ENCODE measurements at places on chromosomes 1 and 21.
A peak's percentile ranks its signal among the peaks of the same experiment; 100 is the strongest.

DNA sequence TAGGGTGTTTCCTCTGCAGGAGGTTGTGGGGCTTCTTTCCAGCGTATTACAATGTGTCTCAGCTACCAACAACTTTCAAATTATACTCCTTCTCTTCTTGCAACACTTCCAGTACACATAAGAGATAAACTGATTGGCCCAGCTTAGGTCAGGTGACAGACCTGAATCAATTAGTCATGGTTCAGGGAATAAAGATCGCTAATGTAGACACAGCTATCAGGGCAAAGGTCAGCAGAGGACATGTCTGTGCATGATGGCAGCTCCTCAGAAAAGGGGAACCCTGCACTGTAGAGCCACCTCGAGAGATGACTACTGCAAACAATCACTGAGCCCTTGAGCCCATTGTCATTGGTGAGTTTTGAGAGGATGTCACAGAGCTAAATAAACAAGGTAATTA is 36.8 kb upstream of the PKN2 start:
- peak; percentile 11 for DNase-seq

GRCh38 chr1:38832370-38832734 is 27.2 kb downstream of the RRAGC start:
- no peak for DNase-seq

GRCh38 chr1:31828341-31828740 is 12.5 kb upstream of the SPOCD1 start:
- DNase-seq = no peak

DNA sequence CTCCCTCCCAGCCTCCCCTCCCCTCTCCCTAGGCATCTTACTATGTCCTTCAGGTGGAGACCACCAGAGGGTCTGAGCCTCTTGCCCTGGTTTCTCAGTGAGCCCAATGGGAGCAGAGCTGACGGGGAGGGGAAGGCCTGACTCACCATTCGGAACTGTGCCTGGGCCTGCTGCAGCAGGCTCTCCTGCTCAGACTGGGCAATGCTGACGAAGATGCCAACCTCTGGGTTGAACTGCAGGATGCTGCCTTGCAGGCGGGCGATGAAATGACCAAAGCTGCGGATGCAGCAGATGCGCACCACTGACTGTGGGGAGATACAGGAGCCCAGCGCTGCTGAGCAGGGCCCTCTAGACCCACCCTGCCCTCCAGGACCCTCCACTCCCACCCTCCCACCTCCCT is 11.0 kb upstream of the PAQR6 start:
- no peak for DNase-seq

DNA sequence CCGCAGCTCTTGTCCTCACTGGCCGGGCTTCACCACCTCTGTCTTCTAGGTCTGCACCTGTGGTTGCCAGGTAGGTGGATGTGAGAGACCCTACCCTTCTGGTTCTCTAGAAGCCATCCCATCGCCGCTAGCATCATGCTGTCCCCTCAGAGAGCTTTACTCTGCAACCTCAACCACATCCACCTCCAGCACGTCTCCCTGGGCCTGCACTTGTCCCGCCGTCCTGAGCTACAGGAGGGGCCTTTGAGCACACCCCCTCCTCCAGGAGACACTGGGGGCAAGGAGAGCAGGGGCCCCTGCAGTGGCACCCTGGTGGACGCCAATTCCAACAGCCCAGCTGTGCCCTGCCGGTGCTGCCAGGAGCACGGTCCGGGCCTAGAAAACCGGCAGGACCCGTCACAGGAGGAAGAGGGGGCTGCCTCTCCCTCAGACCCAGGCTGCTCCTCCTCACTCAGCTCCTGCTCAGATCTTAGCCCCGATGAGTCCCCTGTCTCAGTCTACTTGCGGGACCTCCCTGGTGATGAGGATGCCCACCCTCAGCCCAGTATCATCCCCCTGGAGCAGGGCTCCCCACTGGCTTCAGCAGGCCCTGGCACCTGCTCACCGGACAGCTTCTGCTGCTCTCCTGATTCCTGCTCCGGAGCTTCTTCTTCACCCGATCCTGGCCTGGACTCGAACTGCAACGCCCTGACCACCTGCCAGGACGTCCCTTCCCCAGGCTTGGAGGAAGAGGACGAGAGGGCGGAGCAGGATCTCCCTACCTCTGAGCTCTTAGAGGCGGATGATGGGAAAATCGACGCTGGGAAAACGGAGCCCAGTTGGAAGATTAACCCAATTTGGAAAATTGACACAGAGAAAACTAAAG is 1.2 kb downstream of the RUSC1 start:
- peak; percentile 37 for DNase-seq

DNA sequence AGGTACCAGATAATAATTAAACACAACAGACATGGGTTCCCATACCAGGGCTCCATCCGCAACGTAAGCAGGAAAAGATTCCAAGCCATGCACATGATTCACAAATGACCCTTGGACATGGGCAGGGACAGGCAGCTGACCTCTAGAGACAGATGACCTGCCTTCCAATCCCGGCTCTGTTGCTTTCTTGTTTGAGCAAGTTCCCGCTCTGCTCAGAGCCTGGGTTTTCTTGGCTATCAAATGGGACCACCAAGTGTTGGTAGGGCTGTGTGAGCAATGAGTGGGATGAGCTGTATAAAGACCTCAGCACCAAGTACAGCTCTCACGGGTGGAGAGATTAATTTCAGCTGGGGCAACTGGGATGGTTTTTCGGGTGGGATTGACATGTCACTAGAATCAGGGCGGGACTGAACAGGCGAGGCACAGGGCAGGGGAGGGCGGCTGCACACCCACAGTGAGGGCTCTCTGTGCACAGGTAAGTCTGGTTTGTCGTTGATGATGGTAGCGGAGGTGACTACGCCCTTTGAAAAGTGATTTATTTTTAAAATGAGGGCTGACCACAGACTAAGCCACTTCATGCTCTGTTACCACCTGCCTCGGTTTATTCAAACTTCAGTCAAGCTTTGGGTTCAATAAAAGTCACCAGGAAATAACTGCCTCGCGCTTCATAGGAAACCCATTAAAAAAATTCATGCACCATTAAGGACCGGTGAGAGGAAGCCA is 57.5 kb upstream of the IFFO2 start:
- no peak for DNase-seq

DNA sequence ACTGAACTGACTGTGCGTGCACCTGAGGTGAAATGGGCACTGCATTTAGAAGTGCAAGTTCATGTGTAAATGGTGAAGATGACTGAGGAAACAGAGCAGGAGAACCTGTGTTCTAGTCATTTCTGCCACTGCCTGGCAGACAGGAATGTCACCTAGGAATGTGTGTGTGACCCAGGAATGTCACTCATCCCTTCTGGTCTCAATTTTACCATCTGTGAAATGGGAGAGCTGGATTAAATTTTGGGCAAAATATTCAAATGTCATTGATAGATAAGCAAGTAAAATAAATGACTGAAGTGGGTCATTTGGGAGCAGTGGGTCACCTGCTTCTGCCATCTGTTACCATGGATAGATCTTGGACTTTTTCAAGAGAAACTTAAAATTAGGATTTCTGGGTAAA is 42.2 kb downstream of the SLC35F3 start:
- DNase-seq = no peak

DNA sequence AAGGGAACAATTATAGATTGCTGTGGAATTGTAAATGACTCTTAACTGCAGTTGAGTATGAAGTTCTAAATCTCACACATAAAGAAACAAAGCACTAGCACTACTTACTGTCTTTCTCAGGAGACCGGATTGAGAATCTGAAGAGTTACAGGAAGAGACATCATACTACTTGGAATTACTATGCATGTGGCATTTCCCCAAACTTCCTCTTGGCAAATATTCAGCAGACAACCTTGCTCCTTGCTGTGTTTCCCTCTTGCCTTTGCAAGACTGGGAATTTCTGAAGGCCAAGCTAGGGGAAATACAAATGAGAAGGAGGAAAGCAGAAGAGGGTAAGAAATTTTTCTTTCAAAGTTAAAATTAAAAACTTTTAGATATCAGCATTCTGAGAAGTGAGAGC is 173.6 kb upstream of the KCTD3 start:
- no peak for DNase-seq

DNA sequence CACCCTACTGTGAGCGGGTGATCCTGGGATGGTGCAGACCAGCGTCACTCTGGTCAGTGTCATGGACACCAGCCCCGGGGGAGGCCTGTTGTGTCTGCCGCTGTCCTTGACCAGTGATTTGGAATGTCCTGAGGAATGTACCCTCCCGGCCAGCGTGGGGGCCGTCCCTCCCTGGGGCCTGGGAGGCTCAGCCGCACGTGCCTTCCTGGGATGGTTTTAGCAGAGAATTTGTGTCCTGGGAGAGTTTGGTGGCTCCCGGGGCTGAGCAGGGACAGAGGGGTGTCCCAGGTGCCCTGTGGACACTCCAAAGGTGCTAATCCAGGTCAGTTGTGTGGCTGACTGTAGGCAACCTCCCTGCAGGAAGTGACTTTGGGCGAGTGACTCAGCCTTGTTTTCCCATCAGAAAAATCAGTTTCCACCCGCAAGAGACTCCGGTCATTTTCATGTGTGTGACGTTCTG is 6.2 kb downstream of the ARHGEF16 start:
- DNase-seq = no peak

DNA sequence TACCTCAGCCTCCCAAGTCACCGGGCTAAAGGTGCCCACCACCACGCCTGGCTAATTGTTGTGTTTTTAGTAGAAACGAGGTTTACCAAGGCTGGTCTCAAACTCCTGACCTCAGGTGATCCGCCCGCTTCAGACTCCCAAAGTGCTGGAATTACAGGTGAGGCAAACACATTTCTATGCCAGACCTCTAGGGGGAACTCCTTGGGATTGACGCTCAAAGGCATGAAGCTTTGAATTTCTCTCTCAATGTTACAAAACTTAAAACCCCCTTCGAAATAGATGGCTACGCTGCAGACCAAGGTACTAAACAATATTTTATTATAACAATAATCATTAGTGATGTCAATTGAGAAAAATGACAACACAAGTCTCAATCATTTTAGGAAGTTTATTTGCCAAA is 330.0 kb downstream of the SETD4 start:
- no peak for DNase-seq

- DNase-seq = no peak
Measured at GRCh38 chr1:168484083-168484482, 59.7 kb downstream of the XCL2 start.

Measured in GM06990 (cell line).